ENCODE measurements at places on chromosomes 5 and 9. TPM values are rescaled to one million over a fixed set of nuclear protein-coding genes. Genes with fewer than 3 reads are reported as not detected.

TMEM232 gene
- total RNA-seq = 1.9 TPM

MVB12B gene
- total RNA-seq = 4.2 TPM

STPG3 gene
- total RNA-seq = not detected

TENT4A gene
- total RNA-seq = 13.5 TPM

FBP2 gene
- total RNA-seq = 0.95 TPM

GPR150 gene
- 2.0 TPM for total RNA-seq

IL31RA gene
- 0.12 TPM for total RNA-seq

BARHL1 gene
- total RNA-seq = not detected

CSF2 gene
- total RNA-seq = not detected

GRCh38 chr9:114678795-114679194, 3.2 kb downstream of the TEX48 start:
- no peak for DNase-seq

DNA sequence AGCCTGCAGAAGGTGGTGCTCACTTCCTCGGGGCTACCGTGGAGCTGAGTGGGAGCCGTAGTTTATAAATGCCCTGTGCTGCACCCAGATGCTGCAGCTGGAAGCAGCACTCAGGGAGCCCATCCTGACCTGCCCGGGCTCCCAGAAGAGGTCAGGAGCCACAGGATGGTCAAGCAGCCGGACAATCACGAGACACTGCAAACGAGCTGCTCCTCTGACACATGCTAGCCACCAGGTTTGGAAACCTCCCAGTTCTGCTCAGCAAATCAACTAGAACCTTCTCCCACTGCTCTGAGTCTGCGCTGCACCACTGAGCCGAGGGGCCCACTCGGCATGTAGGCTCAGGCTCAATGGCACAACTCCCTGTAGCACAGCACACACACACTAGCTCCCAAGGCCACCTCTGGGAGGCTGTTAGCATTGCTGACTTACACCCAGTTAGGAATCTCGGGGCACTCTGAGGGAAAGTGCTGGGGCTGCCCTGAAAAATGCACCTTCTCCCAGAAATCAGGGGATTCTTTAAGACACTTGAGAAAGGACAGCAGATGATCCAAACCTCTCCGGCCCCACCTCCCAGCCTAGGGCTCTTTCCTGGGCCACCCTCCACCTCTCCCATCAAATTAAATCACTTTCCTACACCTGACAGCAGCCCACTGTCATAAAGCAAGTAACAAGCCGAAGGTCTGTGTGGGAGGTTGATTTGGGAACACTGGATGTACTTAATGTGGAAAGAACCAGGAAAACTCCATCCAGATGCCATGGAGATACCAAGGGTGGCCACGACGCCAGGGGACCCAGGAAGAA, 59.1 kb downstream of the PSMB7 start:
- no peak for DNase-seq

- no peak for DNase-seq
Observed at GRCh38 chr9:96141666-96142065, 160.3 kb downstream of the HSD17B3 start.

- DNase-seq = no peak
Observed at GRCh38 chr5:69292306-69292705, 40.3 kb downstream of the CCDC125 start.

GRCh38 chr5:36611520-36612274, 5.3 kb downstream of the SLC1A3 start:
- no peak for DNase-seq

DNA sequence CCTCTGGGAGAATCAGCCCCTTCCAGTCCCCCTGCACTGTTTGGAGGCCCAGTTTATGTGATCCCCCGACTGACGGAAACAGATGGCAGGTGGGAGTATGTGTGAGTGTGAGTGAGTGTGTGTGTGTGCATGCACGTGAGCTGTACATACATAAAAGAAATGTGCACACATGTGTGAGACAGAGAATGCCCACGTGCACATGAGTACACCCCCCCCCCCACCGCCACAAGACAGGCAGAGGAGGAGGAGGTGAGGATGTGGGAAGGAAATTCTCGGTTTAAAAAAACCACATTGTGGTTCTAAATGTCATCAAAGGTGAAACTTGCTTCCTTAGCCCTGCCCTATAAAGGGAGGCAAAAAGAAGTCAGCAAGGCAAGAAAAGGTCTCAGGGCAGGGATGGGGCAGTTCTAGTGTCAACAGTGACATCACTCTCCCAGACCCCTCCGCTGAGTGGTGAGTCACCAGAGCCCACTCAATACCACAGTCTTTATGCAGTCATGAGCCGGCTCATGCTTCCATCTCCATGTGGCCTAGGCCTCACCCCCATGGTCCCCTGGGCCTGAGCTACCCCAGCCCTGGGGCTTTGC, 79.2 kb upstream of the HSPA9 start:
- DNase-seq = no peak

DNA sequence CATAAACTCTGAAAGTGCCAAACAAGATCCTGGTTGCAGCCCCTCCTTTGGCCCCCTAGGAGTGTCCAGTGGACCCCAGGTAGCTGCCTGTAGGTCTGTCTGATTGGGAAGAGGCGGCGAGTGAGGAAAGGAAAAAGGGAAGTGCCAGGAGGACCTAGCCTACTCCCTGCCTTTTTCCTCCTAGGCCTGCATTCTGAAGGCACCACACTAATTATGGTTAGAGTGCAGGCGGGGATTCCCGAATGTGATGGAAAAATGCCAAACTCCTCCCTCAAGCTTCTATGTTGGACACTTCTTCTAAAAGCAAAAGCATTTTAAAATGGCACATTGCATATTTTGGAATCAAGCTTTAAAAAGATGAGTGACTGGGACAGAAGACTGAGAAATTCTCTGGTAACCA, 83.2 kb upstream of the SMIM15 start:
- peak; percentile 32 for DNase-seq

GRCh38 chr5:93621327-93621798, 38.3 kb downstream of the NR2F1 start:
- DNase-seq = peak; percentile 81

- no peak for DNase-seq
Observed at GRCh38 chr5:72651109-72651508, 143.9 kb upstream of the ZNF366 start.

DNA sequence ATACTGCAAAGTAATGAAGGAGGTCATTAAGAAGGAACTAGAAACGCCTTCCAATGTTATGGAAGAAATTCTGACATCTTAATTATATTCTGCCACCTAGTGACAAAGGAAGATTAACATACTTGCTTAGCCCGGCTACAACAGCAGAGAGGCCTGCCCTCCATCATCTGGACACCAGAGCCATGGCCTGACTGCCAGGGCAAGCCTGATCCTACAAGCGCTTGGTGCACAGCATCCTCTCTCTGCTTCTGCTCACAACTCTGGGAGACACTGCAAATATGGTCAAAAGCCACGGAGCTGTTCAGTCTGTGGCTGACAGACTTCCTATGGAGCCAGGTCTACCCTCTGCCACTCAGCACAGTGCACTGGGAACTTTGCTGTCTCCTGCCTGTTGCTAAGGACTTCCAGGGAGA, 87.3 kb upstream of the SLC44A1 start:
- DNase-seq = peak; percentile 23

- no peak for DNase-seq
Observed at GRCh38 chr9:75289332-75289731, 201.0 kb downstream of the OSTF1 start.

DNA sequence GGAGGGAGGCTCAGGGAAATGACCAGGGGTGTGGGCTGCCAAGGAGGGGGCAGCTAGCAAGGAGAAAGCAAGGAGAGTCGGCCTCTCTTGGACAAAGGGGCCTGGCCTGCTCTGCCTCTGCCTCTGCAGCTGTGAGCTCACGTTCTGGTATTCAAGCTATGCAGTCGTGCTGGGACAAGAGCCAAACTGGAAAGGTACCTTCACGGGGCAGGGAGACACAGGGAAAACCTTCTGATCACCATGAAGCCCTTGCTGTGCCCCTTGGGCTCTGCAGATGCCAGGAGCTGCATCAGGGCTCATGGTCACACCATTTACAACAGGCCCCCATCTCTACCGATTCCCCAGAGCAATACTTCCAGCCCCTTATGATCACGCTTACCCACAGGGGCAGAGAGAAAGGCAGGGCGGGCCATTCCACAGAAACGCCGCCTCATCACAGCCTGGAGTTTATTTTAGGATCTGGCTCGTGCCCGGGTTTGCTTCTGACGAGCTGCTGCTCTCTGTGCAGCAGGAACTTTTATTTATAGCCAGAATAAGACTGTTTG, 63.2 kb downstream of the PRRT1B start:
- peak; percentile 70 for DNase-seq

DNA sequence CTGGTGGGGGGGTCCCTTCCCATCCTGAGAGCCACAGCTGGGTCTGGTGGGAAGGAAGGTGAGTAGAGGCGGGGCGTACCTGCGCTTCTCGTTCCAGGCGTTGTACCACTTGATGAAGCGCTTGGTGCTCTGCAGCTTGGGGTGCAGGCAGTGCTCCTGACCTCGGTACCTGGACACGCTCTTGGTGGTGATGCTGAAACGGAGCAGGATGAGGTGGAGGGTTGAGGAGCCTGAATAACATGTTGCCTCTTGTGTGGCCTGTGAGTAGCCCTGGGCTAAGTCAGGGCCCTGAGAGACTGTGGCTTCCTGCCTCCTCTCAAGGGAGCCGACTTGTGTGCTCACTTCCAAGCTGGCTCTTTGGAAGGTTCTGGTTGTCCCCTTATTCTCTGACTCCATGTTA, 4.3 kb downstream of the CXCL14 start:
- no peak for DNase-seq

DNA sequence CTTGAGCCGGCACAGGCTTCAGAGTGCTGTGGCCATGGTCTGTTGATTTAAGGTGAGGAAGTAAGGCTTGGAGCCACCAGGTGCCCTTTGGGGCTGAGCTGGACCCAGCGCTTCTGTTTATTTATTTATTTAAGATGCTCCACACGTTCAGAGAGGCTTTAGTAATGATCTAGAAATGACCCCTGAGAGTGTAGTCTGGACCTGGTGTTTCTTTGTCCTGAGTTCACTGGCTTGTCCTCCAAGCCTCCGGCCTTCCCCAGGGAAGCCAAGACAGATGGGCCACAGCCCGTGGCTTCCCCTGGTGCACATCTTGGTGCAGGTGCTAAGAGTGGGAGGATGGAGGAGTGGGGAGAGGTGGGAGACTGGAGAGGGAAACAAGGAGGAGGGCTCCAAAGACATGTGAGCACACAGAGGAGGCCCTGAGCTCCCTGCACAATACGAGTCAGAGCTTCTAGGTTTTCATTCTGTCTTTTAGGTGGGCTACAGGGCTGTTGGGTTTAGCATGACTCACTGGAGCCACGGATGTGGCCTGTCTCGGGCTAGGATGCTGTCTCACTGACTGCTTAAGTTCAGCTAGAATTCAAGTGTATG, 56.9 kb downstream of the AHRR start:
- no peak for DNase-seq

DNA sequence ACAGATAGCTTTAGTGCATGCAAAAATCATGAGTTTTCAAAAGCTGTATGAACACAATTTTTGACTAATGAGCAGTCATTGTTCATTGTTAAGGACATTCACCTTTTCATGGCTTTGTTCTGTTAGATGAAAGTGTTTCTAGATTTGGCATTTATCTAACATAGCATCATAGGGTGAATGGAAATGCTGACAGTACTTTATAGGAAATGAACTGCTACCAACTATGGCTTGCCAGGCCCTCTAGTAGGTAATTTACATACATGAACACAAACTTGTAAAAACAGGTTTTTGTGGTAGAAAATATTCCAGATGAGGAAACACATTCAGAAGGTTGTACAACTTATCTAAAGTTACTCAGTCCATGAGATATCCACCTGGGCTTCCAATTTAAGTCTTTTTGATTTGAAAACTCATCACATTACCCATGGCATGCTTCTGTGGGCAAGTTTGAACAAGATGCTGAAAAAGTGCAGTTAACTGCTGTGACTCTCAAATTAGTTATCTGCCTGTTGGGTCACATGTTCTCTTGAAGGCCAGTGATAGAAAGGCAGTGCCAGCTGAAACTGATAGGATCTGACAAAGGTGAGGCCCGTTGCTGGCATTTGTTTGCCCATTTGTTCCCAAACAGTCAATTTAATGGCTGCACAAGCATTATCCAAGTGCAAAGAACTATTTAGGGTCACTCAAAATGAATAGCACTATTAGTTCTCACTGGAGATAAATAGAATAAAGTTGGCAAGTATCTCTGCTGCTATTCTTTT, 399.1 kb downstream of the MAN2A1 start:
- no peak for DNase-seq

GRCh38 chr5:78056901-78057514, 237.5 kb downstream of the AP3B1 start:
- no peak for DNase-seq

DNA sequence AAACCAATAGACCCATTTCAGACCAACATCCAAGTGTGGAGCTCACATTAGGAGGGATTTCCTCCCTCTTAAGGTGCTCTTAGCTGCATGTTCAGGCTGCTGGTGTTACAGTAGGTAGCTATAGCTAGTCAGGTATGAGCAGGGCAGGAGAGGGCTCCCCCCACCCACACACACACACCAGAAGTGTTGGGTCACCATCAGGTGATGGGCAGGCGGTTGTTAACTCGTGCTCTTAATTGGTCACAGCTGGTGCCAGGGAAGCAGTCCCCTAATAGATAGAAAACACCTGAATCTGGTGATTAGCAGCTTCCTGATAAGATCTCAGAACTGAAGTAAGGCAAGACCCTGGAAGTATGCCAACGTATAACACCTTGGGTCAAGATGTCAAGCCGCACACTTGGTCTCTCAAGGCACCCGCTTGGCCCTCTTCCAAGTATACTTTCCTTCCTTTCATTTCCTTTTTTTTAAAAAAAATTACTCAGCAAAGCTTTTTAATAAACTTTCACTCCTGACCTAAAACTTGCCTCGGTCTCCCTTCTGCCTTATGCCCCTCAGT, 532.4 kb downstream of the DNAH5 start:
- DNase-seq = no peak

DNA sequence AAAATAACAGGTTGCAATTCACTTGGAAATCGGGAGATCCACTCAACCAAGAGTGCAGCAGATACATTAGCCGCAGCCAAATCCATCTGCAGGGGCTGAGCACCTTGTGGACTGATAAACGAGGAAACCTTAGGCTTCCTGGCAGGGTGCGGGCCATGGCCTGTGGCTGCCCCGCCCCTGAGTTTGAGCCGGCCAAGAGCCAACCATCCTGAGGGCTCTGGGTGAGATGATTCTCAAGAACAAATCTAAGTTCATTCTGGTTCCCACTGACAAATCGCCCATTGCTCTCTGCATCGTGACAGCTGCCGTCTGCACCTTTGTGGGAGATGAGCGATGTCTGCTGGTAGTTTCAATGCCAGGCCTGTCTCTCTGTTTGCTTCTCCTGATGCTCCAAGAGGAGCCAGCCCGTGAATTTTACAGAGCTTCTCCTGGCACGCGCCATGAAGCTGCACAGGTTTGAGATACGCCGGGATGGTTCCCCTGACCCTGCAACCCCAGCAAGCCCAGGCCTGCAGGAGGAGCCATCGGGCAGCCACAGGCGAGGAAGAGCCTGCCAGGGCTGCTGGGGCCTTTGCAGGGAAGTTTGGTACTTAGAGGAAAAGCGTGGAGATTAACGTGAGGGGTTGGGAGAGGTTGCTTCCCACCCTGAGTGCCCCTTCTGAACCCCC, 154.0 kb downstream of the OLFM1 start:
- no peak for DNase-seq

GRCh38 chr5:95284572-95285408, at the start of gene MCTP1:
MCTP1 (minus strand) TSS chr5:95285094.
- DNase-seq = peak; percentile 74
